Breast epithelium (tissue), 4 donors: ENCODE measurements at places on chromosomes 4 and X. TPM values are rescaled to one million over a fixed set of nuclear protein-coding genes. Genes with fewer than 3 reads are reported as not detected.

The UGT8 gene
- total RNA-seq, result 0.16 TPM

The EVC gene
- total RNA-seq, result 27.5 TPM

The RXFP1 gene
- not detected for total RNA-seq

The CENPI gene
- 0.98 TPM for total RNA-seq

The SHROOM2 gene
- 4.5 TPM for total RNA-seq

The CACNA1F gene
- 1.8 TPM for total RNA-seq

The IGSF1 gene
- total RNA-seq, result 7.5 TPM

The EDA gene
- 6.7 TPM for total RNA-seq

The TMEM35A gene
- 2.1 TPM for total RNA-seq

- H3K4me1 ChIP-seq, result no peaks in the 10 kb centered on the region
- no peaks in the 10 kb centered on the region for H3K36me3 ChIP-seq
- no peaks in the 10 kb centered on the region for H3K27me3 ChIP-seq
- peak overlapping the region; percentile 88 for H3K27ac ChIP-seq
Observed at GRCh38 chr4:152591876-152592275, 56.0 kb upstream of the FBXW7 start.

DNA sequence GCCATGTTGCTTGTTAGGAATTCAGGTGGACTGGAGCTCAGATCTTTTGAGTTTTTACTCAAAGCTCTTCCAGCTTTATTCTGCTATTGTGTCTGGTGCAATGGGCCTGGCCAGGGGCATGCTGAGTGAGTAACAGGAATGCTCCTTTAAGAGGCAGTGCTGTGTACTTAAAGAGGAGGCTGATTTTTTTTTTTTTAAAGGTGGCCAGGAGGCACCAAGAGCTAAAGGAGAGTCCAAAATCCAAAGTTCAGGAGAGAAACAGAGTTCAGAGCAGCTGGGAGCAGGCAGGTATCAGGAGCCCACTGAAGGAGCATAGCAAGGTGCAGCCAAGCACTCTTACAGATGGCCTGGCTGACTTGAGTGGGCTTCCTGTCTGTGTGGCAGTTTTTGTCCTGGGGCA is 178.7 kb downstream of the FMR1NB start:
- no peak overlapping the region for H3K27ac ChIP-seq
- no peaks in the 10 kb centered on the region for H3K36me3 ChIP-seq
- no peak for DNase-seq
- no peak overlapping the region for H3K4me3 ChIP-seq
- no peaks in the 10 kb centered on the region for H3K4me1 ChIP-seq
- H3K27me3 ChIP-seq, result peaks cover 11% of the 10 kb centered on the region

- no peak overlapping the region for H3K4me3 ChIP-seq
- H3K27me3 ChIP-seq, result no peaks in the 10 kb centered on the region
- H3K27ac ChIP-seq, result no peak overlapping the region
- no peak for DNase-seq
- H3K4me1 ChIP-seq, result no peaks in the 10 kb centered on the region
Observed at GRCh38 chr4:38233727-38234480, 273.7 kb downstream of the PTTG2 start.

GRCh38 chrX:9393571-9393970 is 71.3 kb upstream of the TBL1X start:
- H3K27ac ChIP-seq, result no peak overlapping the region
- no peaks in the 10 kb centered on the region for H3K27me3 ChIP-seq
- no peaks in the 10 kb centered on the region for H3K4me1 ChIP-seq
- H3K36me3 ChIP-seq, result no peaks in the 10 kb centered on the region
- no peak for DNase-seq
- H3K4me3 ChIP-seq, result no peak overlapping the region

DNA sequence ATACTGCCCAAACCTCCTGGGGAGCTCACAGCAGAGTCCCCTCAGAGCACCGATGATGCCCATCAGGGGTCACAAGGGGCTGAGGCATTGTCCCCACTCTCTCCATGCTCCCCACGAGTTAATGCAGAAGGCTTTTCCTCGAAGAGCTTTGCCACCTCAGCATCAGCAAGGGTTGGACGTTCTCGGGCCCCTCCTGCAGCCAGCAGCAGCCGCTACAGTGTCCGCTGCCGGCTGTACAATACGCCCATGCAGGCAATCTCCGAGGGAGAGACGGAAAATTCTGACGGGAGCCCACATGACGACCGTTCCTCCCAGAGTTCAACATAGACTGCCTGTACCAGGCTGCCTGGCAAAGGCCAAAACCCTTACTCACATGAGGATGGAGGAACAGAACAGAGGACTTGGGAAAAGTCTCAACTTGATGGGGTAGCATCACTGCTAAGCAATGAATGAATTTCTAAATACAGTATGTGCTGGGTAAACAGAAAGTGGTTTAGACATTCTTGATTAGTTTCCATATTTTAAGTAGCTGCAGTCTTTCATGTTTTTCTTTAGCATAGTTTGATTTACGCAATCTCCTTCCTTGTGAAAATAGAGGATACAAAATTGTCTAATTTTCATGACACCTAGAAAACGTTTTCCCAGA is 5.0 kb upstream of the SCML1 start:
- no peak overlapping the region for H3K4me3 ChIP-seq
- no peak overlapping the region for H3K27ac ChIP-seq
- no peaks in the 10 kb centered on the region for H3K27me3 ChIP-seq
- DNase-seq, result no peak

DNA sequence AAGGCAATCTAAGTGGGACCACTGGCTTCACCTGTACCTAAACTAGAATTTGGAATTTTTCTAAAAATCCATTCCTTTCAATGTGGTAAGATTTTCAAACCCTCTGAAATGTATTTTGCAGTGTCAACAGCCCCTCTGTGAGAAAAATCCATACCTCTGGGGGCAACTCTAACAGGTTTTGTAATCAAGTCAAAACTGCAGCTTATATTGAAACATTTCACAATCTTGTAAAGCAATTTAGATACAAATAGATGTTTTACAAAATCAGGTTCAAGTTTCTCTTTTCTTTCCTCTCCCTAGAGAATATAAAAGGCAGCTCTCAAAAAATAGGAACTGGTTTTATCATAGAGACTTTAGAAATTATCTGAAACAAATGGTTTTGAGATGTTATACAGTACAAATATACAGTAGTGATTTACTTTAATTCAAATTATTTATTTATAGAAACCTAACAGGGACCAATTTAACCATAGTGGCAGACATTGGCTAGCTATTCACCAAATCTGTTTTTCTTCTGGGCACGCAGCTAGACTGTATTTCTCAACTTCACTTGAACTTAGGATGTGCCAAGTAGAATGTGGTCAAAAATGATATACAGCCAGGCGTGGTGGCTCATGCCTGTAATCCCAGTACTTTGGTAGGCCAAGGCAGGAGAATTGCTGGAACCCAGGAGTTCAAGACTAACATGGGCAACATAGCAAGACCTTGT is 36.3 kb upstream of the SPINK2 start:
- H3K4me1 ChIP-seq, result no peaks in the 10 kb centered on the region
- H3K36me3 ChIP-seq, result no peaks in the 10 kb centered on the region
- no peaks in the 10 kb centered on the region for H3K27me3 ChIP-seq
- H3K27ac ChIP-seq, result no peak overlapping the region

DNA sequence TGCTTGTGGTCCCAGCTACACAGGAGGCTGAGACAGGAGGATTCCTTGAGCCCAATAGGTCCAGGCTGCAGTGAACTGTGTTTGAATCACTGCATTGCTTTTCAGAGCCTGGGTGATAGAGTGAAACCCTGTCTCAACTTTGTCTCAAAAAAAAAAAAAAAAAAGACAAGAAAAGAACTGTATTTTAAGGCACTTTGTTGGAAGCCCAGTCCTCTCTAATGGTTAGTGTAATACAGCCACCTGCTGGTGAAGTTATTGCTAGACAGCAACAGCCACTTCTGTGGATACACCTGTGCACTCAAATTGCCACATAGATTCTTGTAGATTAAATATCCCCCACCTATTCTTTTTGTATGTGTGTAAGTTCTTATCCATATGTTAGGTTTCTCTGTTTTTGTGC is 10.1 kb upstream of the FGG start:
- no peak overlapping the region for H3K4me3 ChIP-seq
- H3K36me3 ChIP-seq, result no peaks in the 10 kb centered on the region
- no peak for DNase-seq
- H3K27ac ChIP-seq, result no peak overlapping the region

GRCh38 chr4:145132511-145133098 is 34.5 kb downstream of the ABCE1 start:
- no peak for DNase-seq
- no peak overlapping the region for H3K4me3 ChIP-seq
- H3K36me3 ChIP-seq, result no peaks in the 10 kb centered on the region
- no peak overlapping the region for H3K27ac ChIP-seq
- no peaks in the 10 kb centered on the region for H3K4me1 ChIP-seq

DNA sequence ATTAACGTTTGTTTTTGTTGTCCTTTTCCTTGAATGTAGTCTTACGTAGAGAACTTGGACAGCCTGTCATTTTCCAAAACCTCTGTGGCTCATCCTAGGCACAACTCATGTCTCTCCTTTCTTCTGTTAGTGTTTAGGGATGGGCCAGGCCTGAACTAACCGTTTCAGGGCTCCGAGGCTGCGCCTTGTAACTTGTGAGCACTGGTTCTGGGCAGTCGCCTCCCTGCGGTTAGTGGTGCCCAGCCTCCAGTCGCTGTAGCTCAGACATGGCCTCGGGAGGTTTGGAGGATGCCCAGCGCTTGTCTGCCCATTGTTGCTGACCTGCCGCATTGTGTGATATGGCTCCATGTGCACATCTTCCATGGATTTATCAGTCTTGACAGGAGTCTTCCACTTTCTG is 32.8 kb downstream of the TMEM131L start:
- H3K27ac ChIP-seq, result peak overlapping the region; percentile 60
- no peak for DNase-seq
- no peaks in the 10 kb centered on the region for H3K27me3 ChIP-seq
- peaks cover 4% of the 10 kb centered on the region for H3K4me1 ChIP-seq
- H3K36me3 ChIP-seq, result no peaks in the 10 kb centered on the region

DNA sequence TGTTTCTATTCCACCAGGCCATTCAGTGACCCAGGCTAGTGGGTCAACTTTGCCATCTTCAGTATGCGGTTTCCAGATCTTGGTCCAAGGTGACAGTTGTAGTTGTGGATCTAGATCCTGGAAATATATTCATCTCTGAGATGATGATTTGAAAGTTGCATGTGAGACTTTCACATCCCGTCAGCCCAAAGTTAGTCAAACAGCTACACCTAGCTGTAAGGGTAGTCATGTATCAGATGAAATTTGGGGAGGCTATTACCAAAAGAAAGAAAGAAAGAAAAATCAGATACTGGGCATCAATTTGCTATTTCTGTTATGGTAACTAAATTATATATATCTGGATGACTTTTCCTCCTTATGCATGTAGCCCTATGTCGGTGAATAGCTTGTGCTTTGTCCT is 259.4 kb upstream of the ARX start:
- no peak overlapping the region for H3K4me3 ChIP-seq
- no peak overlapping the region for H3K27ac ChIP-seq
- no peaks in the 10 kb centered on the region for H3K36me3 ChIP-seq
- no peak for DNase-seq
- no peaks in the 10 kb centered on the region for H3K27me3 ChIP-seq

- DNase-seq, result no peak
- no peak overlapping the region for H3K27ac ChIP-seq
- peaks cover 35% of the 10 kb centered on the region for H3K27me3 ChIP-seq
- H3K36me3 ChIP-seq, result no peaks in the 10 kb centered on the region
- H3K4me1 ChIP-seq, result no peaks in the 10 kb centered on the region
Observed at GRCh38 chrX:153938226-153938786, 3.5 kb upstream of the NAA10 start.

DNA sequence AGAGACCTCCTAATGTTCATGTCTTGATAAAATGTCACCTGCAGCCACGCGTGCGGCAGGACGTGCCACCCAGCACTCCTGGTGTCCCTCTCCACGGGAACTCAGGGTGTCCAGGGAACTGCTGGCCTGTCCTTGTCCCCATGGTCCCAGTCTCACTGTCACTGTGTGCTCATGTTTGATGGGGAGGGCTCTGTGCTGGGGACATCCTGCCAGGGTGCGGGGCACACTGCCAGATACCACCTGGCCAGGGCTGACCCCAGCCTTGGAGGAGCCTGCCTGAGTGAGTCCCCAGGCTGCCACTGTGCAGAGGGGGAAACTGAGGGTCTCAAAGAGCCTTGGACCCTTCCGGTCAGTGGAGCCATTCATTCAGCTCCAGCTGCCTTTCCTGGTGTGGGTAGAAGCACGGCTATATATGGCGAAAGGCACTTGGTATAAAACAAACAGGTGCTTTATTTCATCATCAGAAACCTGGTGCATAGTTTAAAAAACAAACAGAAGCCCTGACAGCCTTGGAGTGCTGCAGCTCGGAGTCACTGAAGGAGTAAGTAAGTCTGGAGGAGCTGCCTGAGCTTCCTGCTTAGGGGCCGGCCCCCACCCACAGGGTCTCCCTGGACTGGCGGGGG is 33.0 kb downstream of the NOP14 start:
- peak overlapping the region; percentile 28 for H3K4me3 ChIP-seq
- H3K4me1 ChIP-seq, result peaks cover 11% of the 10 kb centered on the region
- peak overlapping the region; percentile 95 for H3K27ac ChIP-seq
- H3K27me3 ChIP-seq, result no peaks in the 10 kb centered on the region

GRCh38 chr4:1333256-1333655 is 13.8 kb upstream of the UVSSA start:
- H3K4me3 ChIP-seq, result no peak overlapping the region
- H3K27ac ChIP-seq, result no peak overlapping the region
- no peaks in the 10 kb centered on the region for H3K36me3 ChIP-seq
- DNase-seq, result no peak
- H3K4me1 ChIP-seq, result no peaks in the 10 kb centered on the region
- no peaks in the 10 kb centered on the region for H3K27me3 ChIP-seq

DNA sequence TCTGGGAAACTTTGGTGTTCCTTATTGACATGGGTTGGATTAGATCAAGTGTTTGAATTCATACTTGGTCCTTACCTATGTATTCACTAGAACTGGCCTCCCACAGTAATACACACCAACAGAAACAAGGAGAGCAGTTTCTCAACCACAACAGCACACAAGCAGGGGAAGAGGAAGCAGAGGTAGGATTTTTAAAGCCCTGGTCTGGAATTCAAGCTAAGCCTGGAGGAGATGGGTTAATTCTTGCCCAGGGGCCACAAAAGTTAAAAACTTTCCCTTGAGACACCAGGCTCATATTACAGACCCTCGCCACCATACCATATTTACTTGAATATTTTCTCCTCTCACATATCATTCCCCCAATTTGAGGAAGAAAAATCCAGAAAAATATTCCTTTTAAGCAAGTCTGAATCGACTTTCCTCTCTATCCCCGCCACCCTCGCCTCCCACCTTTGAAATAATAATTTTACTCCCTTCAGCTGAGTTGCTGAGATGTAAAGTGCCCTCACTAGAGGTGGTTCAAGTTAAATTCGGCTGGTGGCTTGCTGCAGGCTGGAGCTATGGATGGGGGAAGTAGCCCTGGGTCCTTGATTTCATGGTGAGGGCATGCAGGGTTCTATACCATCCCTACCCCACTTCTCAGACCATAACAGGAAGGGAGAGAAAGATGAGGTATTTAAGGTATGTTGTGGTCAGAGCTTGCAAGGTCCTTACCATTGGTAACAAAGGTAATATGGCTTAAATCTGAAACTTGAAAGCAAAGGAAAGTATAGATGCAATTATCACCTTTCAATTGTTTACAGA is 440.2 kb downstream of the INPP4B start:
- H3K4me1 ChIP-seq, result no peaks in the 10 kb centered on the region
- peak overlapping the region; percentile 76 for H3K27ac ChIP-seq
- DNase-seq, result no peak

- DNase-seq, result no peak
Observed at GRCh38 chrX:70592091-70592490, 147.5 kb downstream of the DLG3 start.
